Activated T-cell treated with anti-CD3 and anti-CD28 coated beads, Interleukin-2, amount 50 U/mL, for 72 hours (primary cell): ENCODE measurements at places on chromosomes 11 and 22.
A peak's percentile ranks its signal among the peaks of the same experiment; 100 is the strongest.

- DNase-seq = no peak
Measured at GRCh38 chr11:31882951-31883392, 71.8 kb upstream of the PAX6 start.

DNA sequence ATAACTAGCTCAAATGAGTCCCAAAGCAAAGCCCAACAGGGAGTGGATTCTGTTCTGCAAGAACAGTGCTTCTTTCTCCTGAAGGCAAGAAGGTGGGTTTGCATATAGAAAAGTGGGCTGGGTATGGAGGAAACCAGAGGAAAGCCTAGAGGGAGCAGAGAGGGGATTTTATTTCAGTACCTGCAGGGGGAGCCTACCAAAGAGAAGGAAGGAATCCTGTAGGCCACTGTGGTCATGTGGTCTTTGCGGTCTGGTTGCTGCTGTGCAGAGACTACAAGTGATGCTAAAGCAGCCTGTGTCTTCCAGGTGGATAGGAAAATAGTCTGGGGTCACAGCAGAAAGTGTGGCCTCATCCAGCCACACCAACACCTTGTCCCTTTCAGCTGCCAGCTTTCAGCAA, 33.2 kb upstream of the ZBTB16 start:
- DNase-seq = no peak

GRCh38 chr22:39847477-39847876, 46.1 kb downstream of the ENTHD1 start:
- no peak for DNase-seq

DNA sequence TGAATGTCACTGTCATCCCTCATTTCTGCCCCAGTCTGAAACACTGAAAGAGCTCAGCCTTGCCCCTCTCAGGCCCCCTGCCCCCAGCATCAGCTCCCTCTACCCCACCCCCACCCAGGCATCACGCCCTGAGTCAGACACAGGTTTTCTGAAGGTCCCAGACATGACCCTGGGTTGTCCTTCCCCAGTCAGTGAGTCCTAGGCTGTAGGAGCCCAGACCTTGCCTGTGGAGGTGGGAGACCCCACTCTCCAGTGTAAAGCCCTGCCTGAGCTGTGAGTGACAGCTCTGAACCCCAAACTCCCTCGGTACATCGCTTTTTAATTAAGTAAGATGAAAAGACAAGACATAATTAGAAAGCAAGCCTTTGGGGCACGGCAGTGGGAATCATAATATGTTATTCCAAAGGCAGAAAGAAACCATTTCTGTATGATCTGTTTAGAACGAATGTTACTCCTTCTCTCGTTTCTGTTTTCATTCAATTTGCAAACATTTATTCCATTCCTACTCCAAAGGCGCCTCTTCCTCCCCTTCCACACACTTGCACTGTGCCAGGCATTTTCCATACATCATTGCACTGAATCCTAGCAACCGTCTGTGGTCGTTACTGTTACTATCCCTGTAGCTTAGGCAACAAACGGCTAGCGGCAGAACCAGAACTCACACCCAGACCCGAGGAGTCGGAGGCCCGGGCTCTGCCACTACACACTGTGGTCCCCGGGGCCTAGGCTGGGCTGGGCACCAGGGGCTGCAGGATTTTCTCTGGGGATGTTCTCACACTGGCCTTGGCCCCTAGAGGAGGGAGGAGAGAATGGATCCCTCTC, 63.4 kb downstream of the CD6 start:
- DNase-seq = no peak

GRCh38 chr11:45159781-45160365, 13.4 kb downstream of the PRDM11 start:
- DNase-seq = no peak

DNA sequence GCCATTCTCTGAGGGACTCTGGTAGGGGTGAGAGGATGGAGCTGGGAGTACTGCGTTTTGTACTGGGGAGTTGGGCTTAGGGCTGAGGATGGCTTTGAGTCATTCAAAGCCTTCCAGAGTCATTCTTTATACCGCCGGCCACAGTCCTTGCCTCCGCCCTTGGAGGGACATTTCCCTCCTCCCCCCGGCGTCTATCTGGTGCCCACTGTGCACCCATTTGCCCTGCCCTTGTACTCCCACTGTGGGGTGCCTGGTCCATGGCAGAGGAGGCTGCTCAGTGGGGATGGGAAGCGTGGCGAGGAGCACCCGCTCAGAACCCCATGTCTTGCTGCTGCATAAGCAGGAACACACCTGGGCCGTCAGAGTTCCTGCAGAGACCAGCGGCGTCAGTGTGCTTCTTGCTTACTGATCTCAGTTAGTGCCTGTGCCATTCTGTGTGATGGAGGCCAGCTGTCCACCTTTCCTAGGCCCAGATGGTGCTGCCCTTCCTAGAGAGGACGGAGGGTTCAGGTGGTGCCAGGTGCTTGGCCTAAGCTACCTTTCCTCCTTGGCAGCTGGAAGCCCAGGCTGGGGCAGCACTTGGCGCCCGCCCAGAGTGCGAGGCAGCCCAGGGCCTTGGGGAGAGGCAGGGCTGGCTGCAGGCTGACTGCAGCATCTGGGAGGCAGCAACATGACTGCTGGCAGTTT, 23.3 kb upstream of the TMEM191C start:
- no peak for DNase-seq

GRCh38 chr11:71193431-71193830, 58.9 kb downstream of the SHANK2 start:
- no peak for DNase-seq

DNA sequence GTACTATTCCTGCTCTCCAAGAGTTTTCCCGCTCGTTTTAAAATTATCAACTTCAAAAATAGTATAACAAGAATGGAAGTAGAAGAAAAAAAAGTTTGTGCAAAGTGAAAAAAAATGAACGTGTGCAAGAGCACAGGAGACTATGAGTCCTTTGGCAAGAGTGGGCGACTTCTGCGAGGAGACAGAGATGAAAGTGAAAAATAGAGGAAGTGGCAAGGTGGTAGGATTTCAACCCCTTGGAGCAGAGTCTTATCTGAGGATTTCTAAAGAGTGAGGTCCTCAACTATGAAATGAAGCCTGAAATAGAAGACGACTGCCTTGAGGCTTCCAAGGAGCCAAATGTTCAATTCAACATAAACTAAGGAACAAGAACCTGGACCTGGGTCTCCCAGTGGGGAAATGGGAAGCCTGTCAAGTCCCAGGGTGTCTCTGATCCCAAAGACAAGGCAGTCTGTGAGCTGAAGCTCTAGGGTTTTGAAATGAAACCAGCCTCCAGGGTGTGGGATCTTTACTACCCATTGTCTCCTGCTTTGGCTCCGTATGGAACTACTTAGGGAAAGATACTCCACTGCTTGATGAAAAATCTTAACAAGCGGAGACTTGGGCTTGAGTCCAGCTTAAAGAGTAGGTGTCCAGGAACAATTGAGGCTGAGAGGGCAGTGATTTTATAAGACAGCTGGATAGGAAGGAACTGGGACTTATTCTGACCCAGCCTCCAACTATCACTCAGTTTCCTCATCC, 4.8 kb downstream of the P4HA3 start:
- DNase-seq = no peak

DNA sequence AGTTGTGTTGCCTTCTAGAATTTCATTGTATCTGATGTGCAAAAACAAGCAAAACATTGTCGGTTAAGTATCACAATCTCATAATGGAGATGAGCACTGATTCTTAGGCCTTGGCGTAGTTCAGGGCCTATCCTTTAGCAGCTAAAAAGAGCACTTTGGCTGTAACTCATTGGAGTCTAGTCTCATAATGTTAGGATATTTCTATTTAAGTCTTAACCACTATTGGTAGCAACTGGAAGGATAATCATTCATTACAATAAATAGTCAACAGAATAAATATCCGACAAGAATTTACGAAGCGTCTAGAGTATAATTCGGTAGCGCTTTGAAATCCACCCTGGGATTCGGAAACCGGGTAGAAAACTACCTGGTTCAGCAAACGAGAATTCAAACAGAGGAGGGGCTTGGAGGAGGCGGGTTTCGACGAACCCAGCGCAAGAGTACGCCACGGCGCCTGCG, 461 bp upstream of the EED start:
- DNase-seq = peak; percentile 87

- DNase-seq = no peak
Measured at GRCh38 chr11:79040348-79040747, 400.5 kb downstream of the TENM4 start.

DNA sequence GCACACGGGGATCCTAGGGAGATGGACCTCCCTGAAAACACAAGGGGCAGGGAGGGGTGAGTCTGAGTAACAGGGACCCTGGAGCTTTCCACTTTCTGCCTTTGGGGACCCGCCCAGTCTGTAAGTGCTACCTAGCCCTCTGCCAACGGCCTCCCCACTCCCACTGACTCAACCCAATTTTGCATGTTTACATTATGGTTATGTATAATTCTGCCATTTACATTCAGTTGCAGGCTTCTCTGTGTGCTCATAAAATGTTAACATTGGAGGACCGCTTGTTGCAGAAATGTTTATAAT, 105.8 kb downstream of the DSCAML1 start:
- DNase-seq = no peak

DNA sequence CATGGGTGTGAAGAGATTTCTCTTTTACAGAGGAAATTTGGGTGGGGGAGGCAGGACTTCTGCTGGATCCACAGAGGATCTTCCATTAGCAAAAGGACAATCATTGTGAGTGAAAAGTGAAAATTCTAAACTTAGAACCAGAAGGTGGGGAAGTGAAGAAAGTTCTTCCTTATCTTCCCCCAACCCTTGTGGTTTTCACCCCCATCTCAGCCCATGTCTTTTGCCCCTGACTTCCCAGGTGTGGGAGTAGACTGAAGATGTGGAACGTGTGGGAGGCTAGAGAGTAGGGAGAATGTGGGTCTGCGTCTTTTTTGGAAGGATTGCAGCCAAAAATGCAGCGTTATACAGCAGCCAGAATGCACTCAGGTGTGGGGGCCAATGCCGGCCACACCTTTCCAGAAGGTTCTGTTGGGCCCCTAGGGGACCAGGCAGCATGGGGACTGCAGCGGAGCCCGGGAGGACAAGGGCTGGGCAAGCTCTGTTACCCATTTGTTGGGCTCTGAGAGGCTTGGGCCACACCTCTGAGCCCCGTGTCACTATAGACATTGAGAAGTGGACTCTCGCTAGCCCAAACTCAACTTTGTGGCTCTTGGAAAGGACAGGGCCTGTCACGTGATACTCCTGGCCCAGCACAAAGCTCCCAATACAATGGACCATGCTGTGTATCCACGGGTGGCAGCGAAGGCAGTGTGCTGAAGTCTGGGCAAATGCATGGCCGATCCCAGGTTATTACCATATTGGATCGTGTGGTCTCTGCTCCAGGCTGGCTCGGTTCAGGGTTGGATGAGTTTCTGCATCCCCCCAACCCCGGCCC, 32.8 kb upstream of the LINC01488 start:
- DNase-seq = no peak

- no peak for DNase-seq
Measured at GRCh38 chr11:119787074-119787461, 58.1 kb upstream of the NECTIN1 start.

GRCh38 chr11:96112192-96113128, 188.6 kb upstream of the MTMR2 start:
- DNase-seq = peak; percentile 54

- no peak for DNase-seq
Measured at GRCh38 chr11:45722144-45722543, 56.7 kb upstream of the CHST1 start.

GRCh38 chr11:36288442-36289225, 590 bp downstream of the COMMD9 start:
- DNase-seq = no peak

- DNase-seq = no peak
Measured at GRCh38 chr22:38649841-38650522, 6.2 kb downstream of the FAM227A start.

DNA sequence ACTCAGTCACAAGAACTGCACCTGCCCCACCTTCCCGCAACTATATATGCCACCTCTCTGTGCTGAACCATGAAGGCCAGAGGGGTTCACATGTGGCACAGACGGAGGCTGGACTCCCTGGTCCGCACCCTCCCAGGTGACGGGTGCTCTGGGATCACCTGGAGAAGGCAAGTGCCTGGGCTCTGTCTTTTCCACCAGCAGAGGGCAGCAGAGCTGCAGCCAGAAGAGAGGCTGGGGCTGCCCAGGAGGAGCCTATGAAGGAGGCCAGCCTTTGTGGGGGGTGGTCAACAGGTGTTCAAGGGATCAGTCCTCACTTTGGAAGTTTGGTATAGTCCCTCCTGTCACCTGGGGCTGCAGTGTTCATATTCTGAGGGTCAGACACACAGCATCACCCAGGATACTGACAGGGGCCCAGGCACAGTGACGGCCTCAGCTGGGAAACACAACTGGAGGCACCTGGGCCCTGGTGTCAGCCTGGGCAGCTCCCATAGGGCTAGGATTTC, 39.2 kb upstream of the IGLL5 start:
- DNase-seq = peak; percentile 74

DNA sequence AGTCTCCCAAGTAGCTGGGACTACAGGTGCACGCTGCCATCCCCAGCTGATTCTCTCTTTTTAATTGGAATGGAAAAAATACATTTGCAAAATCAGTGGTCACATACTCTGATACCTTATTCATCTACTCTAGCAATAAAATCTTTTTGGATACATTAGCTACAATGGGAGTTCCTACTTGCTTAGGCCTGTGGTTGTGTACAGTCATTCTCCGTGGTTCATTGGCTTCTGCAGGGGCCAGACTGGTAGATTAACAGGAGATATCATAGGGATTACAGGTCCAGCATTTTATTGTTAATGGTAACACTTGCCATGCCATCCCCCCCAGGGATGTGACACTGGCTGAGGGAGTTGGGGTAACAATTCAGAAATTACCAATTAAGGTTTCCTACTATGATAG, 140.0 kb downstream of the ADAMTS15 start:
- DNase-seq = no peak

GRCh38 chr11:46361283-46362155, 14.3 kb downstream of the DGKZ start:
- peak; percentile 73 for DNase-seq

- peak; percentile 37 for DNase-seq
Measured at GRCh38 chr22:24402460-24403192, 24.8 kb upstream of the ADORA2A start.

- DNase-seq = peak; percentile 57
Measured at GRCh38 chr22:50010676-50011446, 1.7 kb downstream of the IL17REL start.

DNA sequence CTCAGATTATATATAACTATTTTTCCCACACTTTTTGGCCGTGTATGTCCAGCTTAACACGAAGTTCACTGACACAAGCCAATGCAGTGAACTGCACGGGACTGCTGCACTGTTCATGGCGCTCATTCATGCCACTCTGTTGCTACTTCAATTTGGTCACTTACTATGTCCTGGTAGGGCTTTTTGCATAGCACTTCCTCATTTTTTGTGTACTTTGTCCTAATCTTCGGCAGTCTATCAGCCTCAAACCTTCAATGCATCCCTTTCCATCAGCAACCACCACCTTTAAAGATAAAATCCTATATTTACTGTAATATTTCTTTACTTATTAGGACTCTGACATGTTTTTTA, 18.7 kb upstream of the ARHGAP32 start:
- no peak for DNase-seq

- no peak for DNase-seq
Measured at GRCh38 chr11:1780700-1781592, 17.2 kb upstream of the CTSD start.

- DNase-seq = no peak
Measured at GRCh38 chr22:44592824-44593148, 94.8 kb upstream of the RTL6 start.
